ENCODE measurements at places on chromosomes 3 and 15. TPM values are rescaled to one million over a fixed set of nuclear protein-coding genes. Genes with fewer than 3 reads are reported as not detected.

DNA sequence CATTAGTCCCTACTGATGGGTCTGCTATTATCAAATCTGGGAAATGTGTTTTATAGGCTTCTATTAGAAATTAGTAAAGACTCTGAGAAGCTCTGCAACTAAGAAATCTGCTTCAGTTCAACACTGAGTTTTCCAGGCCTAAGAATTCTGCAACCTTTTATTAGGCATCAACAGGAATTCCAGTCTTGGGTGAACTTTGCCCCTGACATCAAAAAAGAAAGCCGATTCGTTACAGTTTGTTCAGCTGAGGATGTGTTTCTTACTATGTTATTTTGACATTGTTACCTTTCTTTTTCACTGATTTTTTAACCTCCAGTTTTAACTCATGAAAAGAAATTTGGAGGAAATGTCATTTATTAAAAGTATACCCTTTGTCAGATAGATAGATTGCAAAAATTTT lies 131.5 kb upstream of the KCNH8 start:
- no peak overlapping the region for H3K27ac ChIP-seq
- no peaks in the 10 kb centered on the region for H3K36me3 ChIP-seq
- H3K27me3 ChIP-seq, result no peaks in the 10 kb centered on the region
- no peak for DNase-seq
- H3K4me3 ChIP-seq, result no peak overlapping the region
- peaks cover 11% of the 10 kb centered on the region for H3K4me1 ChIP-seq

- H3K36me3 ChIP-seq, result no peaks in the 10 kb centered on the region
- no peak overlapping the region for H3K4me3 ChIP-seq
- no peaks in the 10 kb centered on the region for H3K4me1 ChIP-seq
- DNase-seq, result no peak
- H3K27ac ChIP-seq, result no peak overlapping the region
- no peaks in the 10 kb centered on the region for H3K27me3 ChIP-seq
These were observed 32.9 kb downstream of the WNT7A start for GRCh38 chr3:13846716-13847570.

DNA sequence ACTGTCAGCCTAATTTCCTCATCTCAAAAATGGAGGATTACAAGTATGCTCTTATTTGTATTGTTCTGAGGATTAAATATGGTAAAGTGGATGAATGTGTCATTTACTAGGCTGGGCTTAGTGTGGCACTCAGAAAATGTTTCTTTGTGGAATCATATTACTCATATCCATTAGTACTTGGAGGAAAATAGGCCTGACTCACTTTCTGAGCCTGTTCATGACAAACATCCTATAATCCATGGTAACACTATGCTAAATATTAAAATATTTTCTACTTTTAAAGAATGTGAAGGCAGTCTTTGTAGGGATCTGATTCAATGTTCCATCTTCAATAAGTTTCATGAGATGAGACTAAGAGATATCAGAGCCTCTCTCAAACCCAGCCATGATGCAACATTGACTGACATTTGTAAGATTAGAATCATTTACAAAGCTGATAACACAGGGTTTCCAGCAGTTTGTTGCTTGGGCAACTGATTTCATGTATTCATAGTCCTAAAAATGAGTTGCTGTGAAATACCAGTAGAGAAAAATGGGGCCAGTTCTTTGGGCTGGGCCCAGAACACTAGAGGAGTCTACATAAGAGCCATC lies 1048.5 kb downstream of the NTRK3 start:
- no peak overlapping the region for H3K27ac ChIP-seq
- H3K4me1 ChIP-seq, result no peaks in the 10 kb centered on the region
- no peak overlapping the region for H3K4me3 ChIP-seq
- DNase-seq, result no peak

Gene GABRB3
- 122 TPM for total RNA-seq

Gene ETV5
- total RNA-seq, result 56.3 TPM

Data from endodermal cell (in vitro differentiated cells).